ENCODE measurements at places on chromosomes 3 and 15. TPM values are rescaled to one million over a fixed set of nuclear protein-coding genes. Genes with fewer than 3 reads are reported as not detected.

LRRC2 gene
- 0.11 TPM for total RNA-seq

SCN11A gene
- not detected for total RNA-seq

RARRES1 gene
- total RNA-seq: not detected

TMEM207 gene
- total RNA-seq: not detected

GOLGA6C gene
- total RNA-seq: not detected

C3orf85 gene
- not detected for total RNA-seq

DGKG gene
- 0.37 TPM for total RNA-seq

HRH1 gene
- 0.18 TPM for total RNA-seq

ZCWPW2 gene
- 0.31 TPM for total RNA-seq

DNA sequence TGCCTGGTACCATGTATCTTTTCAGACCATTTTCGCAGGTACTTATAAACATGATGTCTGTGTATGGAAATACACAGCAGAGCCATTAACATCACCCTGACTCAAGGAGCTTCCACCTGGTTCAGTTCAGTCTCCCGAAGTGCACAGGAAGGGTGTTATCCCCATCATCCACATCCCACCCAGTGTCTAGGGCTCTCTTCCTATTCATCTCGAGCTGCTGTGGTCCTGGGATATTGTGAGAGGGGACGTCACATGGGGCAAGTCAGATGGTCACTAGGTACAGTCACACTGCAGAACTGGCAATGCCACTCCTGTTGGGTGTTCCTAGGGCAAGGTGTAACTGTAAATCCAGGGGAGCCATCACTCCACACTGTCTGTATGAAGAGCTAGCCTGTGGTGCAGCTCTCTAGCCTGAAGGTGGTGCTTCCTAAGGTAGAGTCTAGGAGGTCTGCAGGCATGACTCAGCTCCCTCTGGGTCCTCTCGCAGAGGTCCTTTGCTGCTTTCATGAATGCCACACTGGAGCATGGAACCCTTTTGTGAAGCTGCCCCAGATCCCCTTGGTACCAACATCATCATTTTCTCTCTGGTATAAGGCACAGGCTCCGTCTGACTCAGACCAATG, 13.9 kb downstream of the ISLR2 start:
- no peak overlapping the region for H3K4me3 ChIP-seq
- peaks cover 41% of the 10 kb centered on the region for H3K27me3 ChIP-seq
- peak; percentile 20 for DNase-seq
- H3K27ac ChIP-seq: no peak overlapping the region
- H3K36me3 ChIP-seq: no peaks in the 10 kb centered on the region
- peaks cover 2% of the 10 kb centered on the region for H3K4me1 ChIP-seq

DNA sequence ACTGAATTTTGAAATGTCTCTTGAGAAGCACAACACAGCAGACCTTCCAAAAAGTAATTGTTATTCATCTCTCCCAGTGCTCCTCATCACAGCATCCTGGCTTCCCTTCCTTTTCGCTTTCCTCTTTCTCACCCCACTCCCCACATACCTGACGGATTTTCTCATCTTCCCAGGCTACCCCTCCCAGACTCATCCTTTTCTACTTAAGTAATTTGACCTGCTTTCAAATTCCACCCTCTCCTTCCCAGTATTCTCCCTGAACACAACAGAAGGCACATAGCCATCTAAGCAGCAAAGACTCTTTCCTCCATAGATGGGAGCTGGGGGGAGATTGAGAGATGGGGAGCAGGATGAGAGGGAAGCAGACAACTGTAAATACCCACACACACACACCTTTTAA, 187.1 kb upstream of the STT3B start:
- DNase-seq: no peak
- peaks cover 2% of the 10 kb centered on the region for H3K36me3 ChIP-seq
- no peak overlapping the region for H3K27ac ChIP-seq
- H3K4me3 ChIP-seq: no peak overlapping the region

DNA sequence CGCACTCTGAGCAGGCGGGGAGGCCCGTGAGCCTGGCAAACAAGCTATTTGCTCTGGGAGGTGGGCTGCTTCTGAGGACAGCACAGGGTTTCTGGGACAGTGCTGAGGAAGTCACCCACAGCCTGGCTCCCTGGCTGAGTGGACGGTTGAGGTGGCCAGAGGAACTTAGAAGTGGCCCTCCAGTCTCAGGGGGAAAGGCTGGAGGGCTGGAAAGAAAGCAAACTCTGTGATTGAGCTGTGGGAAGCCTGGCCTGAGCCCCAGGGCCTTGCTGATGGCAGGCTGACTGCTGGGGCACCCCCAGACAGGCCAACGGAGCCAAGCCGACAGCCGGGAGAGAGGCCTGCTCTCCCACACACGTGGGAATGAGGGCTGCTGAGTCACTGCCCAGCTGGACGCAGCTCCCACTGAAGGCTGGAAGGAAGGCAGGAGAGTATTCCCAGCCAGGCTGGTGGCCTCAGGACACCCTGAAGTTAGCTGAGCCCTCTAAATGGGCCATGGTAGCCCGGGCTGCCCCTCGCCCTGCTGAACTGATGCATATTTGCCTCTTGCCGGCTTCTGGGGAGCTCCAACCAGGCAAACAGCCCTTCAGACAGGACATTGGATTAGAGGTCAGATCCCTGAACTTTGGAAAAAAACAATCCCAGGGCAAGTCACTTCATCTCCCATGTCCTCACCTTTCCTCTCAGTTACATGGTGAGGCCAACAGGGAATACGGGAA, 98.0 kb upstream of the TLE3 start:
- no peaks in the 10 kb centered on the region for H3K4me1 ChIP-seq
- no peak overlapping the region for H3K27ac ChIP-seq
- H3K27me3 ChIP-seq: peaks cover 12% of the 10 kb centered on the region

DNA sequence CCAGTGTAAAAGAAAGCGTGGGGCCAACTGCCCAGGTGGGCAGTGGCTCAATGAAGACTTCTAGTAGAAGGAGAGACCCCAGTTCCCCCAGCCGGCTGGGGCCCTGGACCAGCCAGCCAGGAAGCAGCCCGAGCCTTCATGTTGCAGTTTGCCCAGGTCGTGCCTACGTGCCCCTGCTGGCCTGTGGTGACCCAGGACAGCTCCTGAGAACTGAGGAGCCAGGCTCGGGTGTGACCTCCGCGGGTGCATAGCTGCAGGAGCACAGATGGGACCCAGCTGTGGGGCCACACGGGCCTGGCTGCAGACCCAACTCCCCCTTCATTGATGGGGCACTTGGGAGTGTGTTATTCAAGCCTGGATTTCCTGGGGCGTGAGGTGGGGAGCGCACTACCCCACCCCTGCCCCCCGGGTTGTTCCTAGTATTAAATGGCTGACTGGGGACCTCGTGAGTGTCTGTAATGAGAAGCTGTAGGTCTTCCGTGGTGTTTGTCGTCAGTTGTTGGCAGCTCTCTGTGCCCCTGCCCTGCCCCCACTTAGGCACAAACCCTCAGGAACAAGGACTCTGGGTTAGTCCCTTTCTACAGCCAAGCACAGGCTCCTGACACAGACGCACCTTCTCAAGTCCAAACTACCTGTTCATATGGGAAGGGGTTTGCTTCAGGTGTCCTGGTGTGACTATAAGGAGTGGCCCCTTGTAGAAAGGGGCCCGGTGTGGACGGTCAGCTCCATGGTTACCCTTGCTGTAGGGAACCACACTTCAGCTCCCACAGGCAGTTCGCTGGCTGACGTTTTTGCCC, 39.1 kb downstream of the IDH2 start:
- H3K36me3 ChIP-seq: peaks cover 3% of the 10 kb centered on the region
- peaks cover 49% of the 10 kb centered on the region for H3K4me1 ChIP-seq
- H3K27ac ChIP-seq: peak overlapping the region; percentile 34

DNA sequence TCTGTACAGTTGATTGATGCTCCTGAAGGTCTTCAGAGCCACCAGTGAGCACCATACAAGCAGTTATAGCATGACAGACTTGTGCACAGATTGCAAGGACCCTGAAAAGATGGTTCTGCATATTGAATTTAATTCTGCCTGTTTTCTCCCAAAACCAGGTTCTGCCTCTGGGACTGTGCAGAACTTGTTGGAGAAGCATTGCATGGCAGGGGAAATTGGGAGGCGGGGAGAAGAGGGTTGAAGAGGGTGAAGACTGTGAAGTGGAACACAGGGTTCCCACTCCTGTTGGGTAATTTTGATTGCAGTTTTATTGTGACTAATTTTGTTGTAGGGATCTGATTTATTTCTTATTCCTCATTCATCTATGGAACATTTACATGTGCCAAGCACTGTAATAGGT, 10.3 kb downstream of the ZNF80 start:
- no peak for DNase-seq
- H3K36me3 ChIP-seq: peaks cover 50% of the 10 kb centered on the region
- H3K4me1 ChIP-seq: peaks cover 91% of the 10 kb centered on the region
- H3K4me3 ChIP-seq: no peak overlapping the region

DNA sequence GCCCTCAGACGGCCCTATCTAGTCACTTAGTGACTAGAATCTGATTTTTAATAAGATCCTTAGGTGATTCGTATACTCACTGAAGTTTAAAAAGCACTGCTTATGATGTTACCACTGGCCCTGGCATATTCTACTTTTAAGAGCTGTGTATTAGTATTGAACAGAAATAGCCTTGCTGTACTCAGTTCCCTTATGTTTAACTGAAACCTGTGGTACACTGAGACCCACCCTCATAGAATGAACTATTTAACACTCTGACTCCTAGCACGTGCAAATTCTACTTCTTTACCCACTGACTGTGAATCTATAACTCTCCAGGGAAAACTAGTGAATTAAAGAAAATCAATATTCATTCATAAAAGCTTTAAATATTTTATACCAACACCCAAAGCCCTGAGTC, 108.9 kb downstream of the CCNL1 start:
- H3K27ac ChIP-seq: no peak overlapping the region
- no peaks in the 10 kb centered on the region for H3K4me1 ChIP-seq
- DNase-seq: no peak
- no peak overlapping the region for H3K4me3 ChIP-seq
- H3K36me3 ChIP-seq: no peaks in the 10 kb centered on the region

GRCh38 chr3:13896473-13897154, 16.7 kb upstream of the WNT7A start:
- H3K4me1 ChIP-seq: peaks cover 21% of the 10 kb centered on the region
- H3K27me3 ChIP-seq: peaks cover 2% of the 10 kb centered on the region
- peak overlapping the region; percentile 84 for H3K4me3 ChIP-seq
- peaks cover 11% of the 10 kb centered on the region for H3K36me3 ChIP-seq
- H3K27ac ChIP-seq: no peak overlapping the region

DNA sequence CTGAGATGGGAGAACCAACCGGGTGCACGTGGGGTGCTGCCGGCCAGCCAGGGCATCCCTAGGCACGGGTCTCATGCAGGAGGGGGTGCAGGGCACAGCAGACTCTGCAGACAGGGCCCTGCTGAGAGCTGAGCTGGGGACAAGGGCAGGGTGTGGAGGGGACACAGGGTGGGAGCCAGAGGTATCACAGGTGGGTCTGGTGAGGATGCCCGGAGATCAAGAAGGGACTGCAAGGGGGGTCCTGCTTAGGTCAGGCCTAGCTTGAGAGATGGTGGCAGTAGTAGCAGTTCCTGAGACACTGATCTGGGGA, 39.5 kb upstream of the PRR23E start:
- no peak for DNase-seq
- H3K36me3 ChIP-seq: no peaks in the 10 kb centered on the region
- H3K27ac ChIP-seq: no peak overlapping the region
- no peaks in the 10 kb centered on the region for H3K4me1 ChIP-seq
- no peak overlapping the region for H3K4me3 ChIP-seq
- no peaks in the 10 kb centered on the region for H3K27me3 ChIP-seq

DNA sequence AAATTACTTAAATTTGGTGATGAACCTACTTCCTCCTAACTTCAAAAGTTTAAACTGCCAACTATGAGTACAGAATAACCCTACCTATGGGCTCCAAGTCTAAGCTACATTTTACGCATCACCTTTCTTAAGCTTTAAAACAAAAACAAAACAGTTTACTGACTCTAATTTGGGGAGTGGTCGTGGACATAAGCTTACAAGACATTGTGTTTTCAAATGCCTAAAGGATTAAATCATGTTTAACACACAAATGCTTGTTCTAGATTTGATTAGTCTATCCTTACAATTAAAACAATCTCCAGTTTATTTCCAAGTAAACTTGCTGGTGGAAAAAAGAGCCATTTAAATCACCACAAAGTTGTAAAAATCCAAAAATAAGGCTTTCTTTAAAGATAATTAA, 62.2 kb downstream of the UACA start:
- no peak overlapping the region for H3K4me3 ChIP-seq
- peaks cover 36% of the 10 kb centered on the region for H3K27me3 ChIP-seq
- H3K36me3 ChIP-seq: no peaks in the 10 kb centered on the region
- no peak overlapping the region for H3K27ac ChIP-seq
- no peaks in the 10 kb centered on the region for H3K4me1 ChIP-seq
- DNase-seq: no peak

- no peak for DNase-seq
- no peaks in the 10 kb centered on the region for H3K36me3 ChIP-seq
- H3K4me1 ChIP-seq: no peaks in the 10 kb centered on the region
- no peak overlapping the region for H3K4me3 ChIP-seq
- peaks cover 2% of the 10 kb centered on the region for H3K27me3 ChIP-seq
- H3K27ac ChIP-seq: no peak overlapping the region
Observed at GRCh38 chr3:40585381-40586016, 60.7 kb downstream of the ZNF621 start.

DNA sequence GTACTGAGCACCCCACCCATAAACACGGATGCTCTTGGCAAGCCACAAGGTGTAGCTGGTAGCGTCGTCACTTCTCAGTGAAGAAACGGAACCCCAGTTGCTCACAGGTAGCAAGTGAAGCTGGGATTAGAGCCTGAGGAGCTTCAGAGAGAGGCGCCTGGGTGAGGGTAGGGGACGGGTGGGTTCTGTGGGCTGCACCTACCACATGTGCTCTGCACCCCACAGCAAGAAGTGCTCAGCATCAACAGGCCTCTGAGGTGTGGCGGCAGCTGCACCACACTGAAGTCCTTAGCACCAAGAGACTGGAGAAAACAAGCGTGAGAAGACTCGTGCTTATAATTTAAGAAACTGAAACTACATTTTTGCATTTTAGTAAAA, 9.8 kb downstream of the MAP6D1 start:
- peaks cover 5% of the 10 kb centered on the region for H3K4me1 ChIP-seq
- H3K36me3 ChIP-seq: peaks cover 22% of the 10 kb centered on the region

- no peak for DNase-seq
- peaks cover 5% of the 10 kb centered on the region for H3K4me1 ChIP-seq
- H3K36me3 ChIP-seq: no peaks in the 10 kb centered on the region
- H3K27me3 ChIP-seq: peaks cover 12% of the 10 kb centered on the region
- no peak overlapping the region for H3K4me3 ChIP-seq
Observed at GRCh38 chr3:122969585-122970469, 57.7 kb downstream of the SEMA5B start.

All from activated CD8-positive, alpha-beta T cell treated with anti-CD3 and anti-CD28 coated beads, Interleukin-2, amount 10 ng/mL, durations not matched to agents 7 days and 5 days (primary cell).